ENCODE measurements at places on chromosomes 6 and 20. TPM values are rescaled to one million over a fixed set of nuclear protein-coding genes. Genes with fewer than 3 reads are reported as not detected.
A peak's percentile ranks its signal among the peaks of the same experiment; 100 is the strongest.

DNA sequence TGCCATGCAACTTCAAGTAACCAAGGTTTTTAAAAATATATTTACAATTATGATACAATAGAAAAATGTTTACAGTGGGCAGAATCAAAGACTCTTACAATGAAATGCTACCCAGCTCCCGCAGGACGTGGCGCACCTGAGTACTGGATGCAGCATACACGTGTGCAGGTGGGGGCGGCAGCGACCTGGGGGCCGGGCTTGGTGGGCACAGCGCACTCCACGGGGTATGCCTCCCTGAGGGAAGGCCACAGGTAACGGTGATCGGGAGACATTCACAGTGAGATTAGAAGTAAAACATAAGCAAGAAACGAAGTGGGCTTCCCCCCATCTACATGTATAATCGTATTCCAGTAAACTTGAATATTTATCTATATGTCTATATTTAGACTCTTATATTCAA lies 54.2 kb downstream of the WDR27 start:
- no peaks in the 10 kb centered on the region for H3K4me1 ChIP-seq
- H3K4me3 ChIP-seq, result no peak overlapping the region
- H3K27me3 ChIP-seq, result no peaks in the 10 kb centered on the region
- H3K27ac ChIP-seq, result no peak overlapping the region
- DNase-seq, result no peak

ADGRB3 gene
- not detected for total RNA-seq

PDYN gene
- total RNA-seq, result not detected

DNA sequence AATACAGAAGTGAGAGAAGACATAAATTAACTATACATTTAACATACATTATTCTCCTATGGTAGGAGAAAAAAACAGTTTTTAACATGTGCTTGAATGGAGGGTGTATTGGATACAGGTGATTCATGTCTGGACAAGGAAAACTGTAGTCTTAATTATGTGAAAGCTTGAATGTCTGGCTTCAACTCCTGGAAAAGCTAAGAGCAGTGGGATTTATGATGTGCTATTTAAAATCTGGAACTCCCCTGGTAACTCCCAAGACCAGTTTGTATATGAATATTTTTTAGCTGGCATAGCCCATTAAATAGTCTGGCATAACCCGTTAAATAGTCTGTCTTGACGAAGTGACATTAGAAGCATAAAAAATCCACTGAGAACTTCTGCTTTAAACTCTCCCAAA lies 410.0 kb upstream of the PTCHD4 start:
- H3K36me3 ChIP-seq, result no peaks in the 10 kb centered on the region
- no peaks in the 10 kb centered on the region for H3K4me1 ChIP-seq
- no peaks in the 10 kb centered on the region for H3K27me3 ChIP-seq
- no peak overlapping the region for H3K4me3 ChIP-seq
- H3K27ac ChIP-seq, result no peak overlapping the region
- no peak for DNase-seq

GRCh38 chr6:118899948-118900347 lies 6.0 kb downstream of the ASF1A start:
- no peak overlapping the region for H3K27ac ChIP-seq
- no peak for DNase-seq
- H3K36me3 ChIP-seq, result peaks cover 3% of the 10 kb centered on the region
- no peak overlapping the region for H3K4me3 ChIP-seq
- H3K4me1 ChIP-seq, result peaks cover 13% of the 10 kb centered on the region
- no peaks in the 10 kb centered on the region for H3K27me3 ChIP-seq

DNA sequence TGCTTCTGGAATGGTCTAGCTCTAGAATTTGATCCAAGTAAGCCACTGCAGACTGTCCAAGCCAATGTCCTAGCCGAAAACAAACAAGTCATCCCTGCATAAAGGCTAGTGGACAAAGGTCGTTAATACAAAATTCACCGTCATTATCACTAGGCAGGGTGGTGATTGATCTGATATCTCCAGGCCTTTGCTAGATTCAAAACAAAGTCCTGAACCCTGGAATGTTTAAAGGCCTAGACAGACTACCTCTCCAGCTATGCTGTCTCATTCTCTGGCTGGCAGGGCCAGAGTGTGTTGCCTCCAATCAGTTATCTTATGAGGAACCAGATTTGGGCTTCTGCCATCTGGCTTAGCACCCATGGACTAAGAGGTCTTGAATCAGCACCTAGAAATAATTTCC lies 38.3 kb downstream of the MAP7 start:
- H3K27ac ChIP-seq, result no peak overlapping the region
- no peaks in the 10 kb centered on the region for H3K4me1 ChIP-seq
- no peaks in the 10 kb centered on the region for H3K27me3 ChIP-seq
- DNase-seq, result no peak
- no peak overlapping the region for H3K4me3 ChIP-seq
- no peaks in the 10 kb centered on the region for H3K36me3 ChIP-seq

PLEKHG1 gene
- total RNA-seq, result 450 TPM

VSX1 gene
- total RNA-seq, result not detected

DNA sequence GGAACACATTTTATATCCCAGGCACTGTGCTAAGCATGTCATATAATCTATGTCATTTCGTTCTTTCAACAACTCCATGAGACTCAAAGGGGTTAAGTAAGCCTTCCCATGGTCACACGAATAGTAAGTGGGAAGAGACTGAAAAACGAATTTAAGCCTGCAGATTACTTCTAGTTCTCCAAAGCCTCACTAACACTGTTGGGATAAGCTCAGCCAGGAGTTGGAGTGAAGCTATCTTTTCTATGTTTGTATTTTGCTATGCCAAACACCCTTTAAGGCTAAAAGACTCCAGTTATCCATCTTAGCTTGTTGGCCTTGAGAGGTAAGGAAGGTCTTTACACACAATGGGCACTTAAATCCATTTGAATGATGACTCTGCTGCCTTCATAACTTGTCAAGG lies 148.1 kb upstream of the UST start:
- no peak for DNase-seq
- H3K4me1 ChIP-seq, result no peaks in the 10 kb centered on the region
- H3K36me3 ChIP-seq, result no peaks in the 10 kb centered on the region

DNA sequence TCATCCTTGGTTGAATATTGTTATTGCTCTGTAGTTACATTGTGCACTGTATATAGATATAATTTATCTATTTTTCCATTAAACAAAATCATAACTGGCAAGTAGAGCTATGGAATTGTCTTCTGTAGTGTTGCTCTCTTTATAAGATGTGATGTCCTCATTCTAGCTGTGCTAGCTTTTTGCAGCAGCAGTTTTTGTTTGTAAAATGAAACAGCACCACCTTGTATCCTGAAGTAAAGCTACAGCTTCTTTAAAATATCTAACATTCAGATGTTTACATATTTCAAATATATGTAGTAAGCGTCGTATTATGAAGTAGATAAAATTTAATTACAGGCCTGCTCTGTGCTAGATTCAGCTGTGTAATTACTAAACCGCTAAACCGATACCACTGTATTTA lies 328.8 kb upstream of the MANEA start:
- H3K27me3 ChIP-seq, result no peaks in the 10 kb centered on the region
- H3K36me3 ChIP-seq, result no peaks in the 10 kb centered on the region
- no peak overlapping the region for H3K4me3 ChIP-seq

NOX3 gene
- not detected for total RNA-seq

- no peak for DNase-seq
- no peak overlapping the region for H3K27ac ChIP-seq
- H3K27me3 ChIP-seq, result no peaks in the 10 kb centered on the region
- H3K36me3 ChIP-seq, result no peaks in the 10 kb centered on the region
- H3K4me1 ChIP-seq, result no peaks in the 10 kb centered on the region
- no peak overlapping the region for H3K4me3 ChIP-seq
Observed at GRCh38 chr6:140464720-140465119, 1090.3 kb upstream of the CITED2 start.

GRCh38 chr6:163191704-163192537 lies 222.6 kb upstream of the QKI start:
- no peaks in the 10 kb centered on the region for H3K36me3 ChIP-seq
- H3K27ac ChIP-seq, result no peak overlapping the region
- no peak overlapping the region for H3K4me3 ChIP-seq
- no peaks in the 10 kb centered on the region for H3K27me3 ChIP-seq

DNA sequence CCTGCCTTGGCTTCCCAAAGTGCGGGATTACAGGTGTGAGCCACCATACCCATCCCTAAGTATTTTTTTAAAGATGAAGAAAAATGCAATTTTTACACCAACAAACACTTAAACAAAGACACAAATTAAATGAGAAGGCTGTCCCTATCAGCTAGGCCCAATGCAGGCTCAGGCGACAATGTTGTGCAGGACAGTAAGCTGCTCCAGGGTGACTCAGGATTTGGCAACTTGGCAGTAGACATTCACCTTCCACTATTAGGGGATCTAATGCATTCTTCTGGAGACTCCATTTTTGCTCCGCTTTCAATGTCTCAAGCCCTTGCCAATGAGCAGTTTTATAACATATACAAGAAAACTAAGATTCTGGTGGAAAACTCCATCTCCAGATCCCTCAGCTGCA lies 19.7 kb downstream of the NDRG3 start:
- no peak overlapping the region for H3K27ac ChIP-seq
- no peaks in the 10 kb centered on the region for H3K27me3 ChIP-seq
- no peak overlapping the region for H3K4me3 ChIP-seq
- no peaks in the 10 kb centered on the region for H3K4me1 ChIP-seq
- DNase-seq, result no peak

DNA sequence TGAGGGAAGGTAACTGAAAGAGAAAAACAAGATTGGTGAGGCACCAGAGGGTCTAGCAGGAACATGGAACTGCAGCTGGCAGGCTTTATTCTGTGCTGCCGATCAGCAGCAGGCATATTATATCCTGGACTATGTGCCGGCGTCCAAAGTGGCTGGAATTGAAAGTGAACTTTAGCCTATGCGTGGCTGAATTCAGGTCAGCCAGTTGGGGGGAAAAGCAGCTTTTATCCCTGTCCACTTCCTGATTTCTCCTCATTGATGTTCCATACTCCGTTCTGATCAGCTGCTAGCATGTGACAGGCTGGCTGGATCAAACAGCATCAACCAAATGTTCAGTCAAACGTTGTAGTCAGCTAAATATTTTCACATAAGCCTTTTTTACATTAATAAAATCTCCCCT lies 99.0 kb downstream of the CAP2 start:
- no peak overlapping the region for H3K27ac ChIP-seq
- H3K4me3 ChIP-seq, result no peak overlapping the region
- no peak for DNase-seq
- no peaks in the 10 kb centered on the region for H3K4me1 ChIP-seq
- no peaks in the 10 kb centered on the region for H3K36me3 ChIP-seq

DNA sequence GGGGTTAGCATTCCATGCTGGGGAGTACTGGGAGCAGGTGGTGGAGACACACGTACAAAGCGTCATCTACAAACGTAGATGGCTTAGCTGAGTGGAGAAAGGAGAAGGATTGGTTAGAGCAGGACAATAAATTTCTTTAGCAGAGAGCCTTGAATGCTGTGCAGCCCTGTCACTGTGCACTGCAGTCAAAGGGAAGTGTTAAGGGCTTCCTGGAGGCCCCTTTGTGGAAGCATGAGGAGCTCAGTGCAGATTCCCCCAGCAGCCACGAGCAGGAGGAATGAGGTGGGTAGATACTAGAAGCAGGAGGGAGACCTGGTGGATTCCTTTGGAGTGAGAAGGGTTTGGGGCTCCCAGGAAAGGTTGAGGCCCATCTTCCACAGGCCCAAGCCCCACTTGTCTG lies 6.1 kb upstream of the TREML4 start:
- H3K4me3 ChIP-seq, result no peak overlapping the region
- H3K27me3 ChIP-seq, result no peaks in the 10 kb centered on the region
- no peaks in the 10 kb centered on the region for H3K4me1 ChIP-seq
- DNase-seq, result no peak
- H3K36me3 ChIP-seq, result no peaks in the 10 kb centered on the region

DNA sequence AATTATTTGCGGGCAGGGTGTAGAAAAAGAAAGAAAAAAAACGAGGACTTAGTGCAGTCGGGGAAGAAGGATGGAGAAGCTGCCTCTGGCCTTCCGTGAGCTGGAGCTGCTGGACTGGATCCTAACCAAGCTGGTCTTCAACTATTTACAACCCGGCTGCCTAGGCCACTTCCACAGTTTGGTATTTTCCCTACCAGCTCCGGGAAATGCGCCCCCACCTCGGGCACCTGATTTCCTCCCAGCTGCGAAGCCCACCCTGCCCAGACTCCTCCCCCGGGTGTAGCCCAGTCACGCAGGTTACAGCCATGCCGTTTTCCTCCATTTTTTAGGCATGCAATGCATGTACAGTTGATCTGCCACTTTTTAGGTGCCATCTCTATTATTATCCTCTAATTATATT lies 21.2 kb downstream of the THEMIS start:
- no peak overlapping the region for H3K27ac ChIP-seq
- no peak overlapping the region for H3K4me3 ChIP-seq
- H3K36me3 ChIP-seq, result no peaks in the 10 kb centered on the region
- H3K4me1 ChIP-seq, result no peaks in the 10 kb centered on the region
- no peak for DNase-seq

DNA sequence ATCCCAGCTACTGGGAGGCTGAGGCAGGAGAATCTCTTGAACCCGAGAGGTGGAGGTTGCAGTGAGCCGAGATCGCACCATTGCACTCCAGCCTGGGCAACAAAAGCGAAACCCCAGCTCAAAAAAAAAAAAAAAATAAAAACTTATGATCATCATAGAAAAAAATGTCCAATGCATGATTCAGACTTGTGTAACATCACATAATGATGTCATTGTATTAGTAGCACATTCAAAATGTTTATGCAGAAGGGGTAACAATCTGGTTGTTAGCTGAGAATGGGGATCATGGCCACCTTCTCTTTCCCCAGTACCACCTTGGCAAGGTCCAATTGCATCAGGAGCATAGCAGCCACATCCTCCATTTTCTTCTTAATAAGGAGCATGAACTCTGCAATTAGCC lies 137.6 kb upstream of the MARCKS start:
- H3K4me1 ChIP-seq, result no peaks in the 10 kb centered on the region
- no peaks in the 10 kb centered on the region for H3K36me3 ChIP-seq
- DNase-seq, result no peak
- H3K4me3 ChIP-seq, result no peak overlapping the region

DNA sequence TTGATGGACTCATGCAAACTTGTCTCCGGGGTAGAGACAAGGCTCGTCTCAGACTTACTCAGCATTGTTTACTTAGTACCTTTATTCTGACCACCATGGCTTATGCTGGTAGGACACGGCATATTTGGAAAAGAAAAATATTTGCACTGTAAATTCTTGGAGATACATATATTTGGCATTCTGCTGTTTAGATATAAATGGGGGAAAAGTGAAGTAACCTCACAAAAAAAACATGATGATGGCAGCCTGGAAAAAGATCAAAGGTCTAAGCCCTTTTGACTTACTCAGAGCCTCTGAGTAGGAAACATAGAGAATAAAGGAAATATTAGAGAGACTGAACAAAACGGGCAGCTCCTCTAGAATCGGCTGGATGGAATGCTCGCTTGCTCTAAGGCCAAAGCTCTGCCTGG lies 32.5 kb downstream of the PDE10A start:
- no peaks in the 10 kb centered on the region for H3K36me3 ChIP-seq
- no peak overlapping the region for H3K27ac ChIP-seq
- peaks cover 5% of the 10 kb centered on the region for H3K27me3 ChIP-seq
- no peak overlapping the region for H3K4me3 ChIP-seq

RSPH9 gene
- total RNA-seq, result 0.15 TPM

GRCh38 chr6:170093658-170094596 lies 197.0 kb downstream of the DLL1 start:
- H3K4me3 ChIP-seq, result no peak overlapping the region
- no peak for DNase-seq
- H3K27me3 ChIP-seq, result no peaks in the 10 kb centered on the region
- no peak overlapping the region for H3K27ac ChIP-seq

- H3K27me3 ChIP-seq, result peaks cover 91% of the 10 kb centered on the region
- DNase-seq, result peak; percentile 45
- no peak overlapping the region for H3K4me3 ChIP-seq
- H3K4me1 ChIP-seq, result peaks cover 80% of the 10 kb centered on the region
- H3K27ac ChIP-seq, result no peak overlapping the region
Observed at GRCh38 chr6:108170332-108171290, 4.8 kb downstream of the NR2E1 start.
